Retinal pigment epithelial cell (primary cell): ENCODE measurements at places on chromosomes 1 and 21.
A peak's percentile ranks its signal among the peaks of the same experiment; 100 is the strongest.

GRCh38 chr1:147760481-147761260, at the start of gene GJA5:
Gene GJA5, minus strand, starts transcription at chr1:147760602. Its CDS starts 1,364 bp downstream, at chr1:147759238.
- DNase-seq: no peak

- no peak for DNase-seq
Observed at GRCh38 chr1:62128745-62129144, 65.9 kb upstream of the L1TD1 start.

DNA sequence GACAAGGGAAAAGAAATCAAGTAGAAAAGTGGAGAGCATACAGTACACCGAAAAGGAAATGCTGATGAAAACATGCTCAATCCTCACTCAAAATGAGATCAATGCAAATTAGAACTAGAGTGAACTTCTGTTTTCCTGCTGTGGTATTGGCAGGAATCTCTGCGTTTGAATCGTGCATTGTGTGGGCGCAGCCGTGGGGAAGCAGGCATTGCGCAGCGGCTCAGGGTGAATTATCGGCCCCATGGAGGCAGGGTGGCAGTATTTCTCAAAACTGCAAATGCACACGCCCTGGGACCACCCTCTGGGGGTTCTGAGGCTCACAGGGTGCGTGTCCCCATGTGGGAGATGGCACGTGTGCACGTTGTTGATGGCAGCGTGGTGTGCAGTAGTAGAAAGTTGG, 140.6 kb downstream of the PEX14 start:
- DNase-seq: no peak

DNA sequence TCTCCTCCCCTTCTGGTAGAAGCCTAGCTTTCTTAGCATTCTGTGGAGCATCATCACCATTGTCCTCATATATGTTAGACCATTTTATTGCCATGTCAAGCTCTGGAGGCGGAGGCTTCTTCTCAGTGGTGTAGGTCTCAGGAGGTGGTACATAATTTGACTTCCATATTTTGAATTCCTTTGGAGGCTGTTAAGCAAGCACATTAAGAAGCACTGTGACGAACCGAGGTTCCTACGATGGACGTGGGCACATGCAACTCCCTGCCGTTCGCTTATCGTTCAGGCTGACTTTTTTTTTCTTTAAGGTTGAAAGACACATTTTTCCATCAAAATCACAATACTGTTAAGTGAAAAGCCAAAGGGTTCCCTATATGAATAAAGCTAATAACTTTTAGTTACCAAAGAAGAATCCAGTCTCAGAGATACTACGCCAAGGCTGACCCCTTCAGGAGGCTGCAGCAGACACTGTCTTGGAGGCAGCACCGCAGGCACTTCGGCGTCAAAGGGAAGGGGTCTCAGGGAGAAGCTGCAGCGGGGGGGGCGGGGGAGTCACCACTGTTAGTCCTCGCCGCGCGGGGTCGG, 835 bp downstream of the C1orf52 start:
- DNase-seq: no peak

DNA sequence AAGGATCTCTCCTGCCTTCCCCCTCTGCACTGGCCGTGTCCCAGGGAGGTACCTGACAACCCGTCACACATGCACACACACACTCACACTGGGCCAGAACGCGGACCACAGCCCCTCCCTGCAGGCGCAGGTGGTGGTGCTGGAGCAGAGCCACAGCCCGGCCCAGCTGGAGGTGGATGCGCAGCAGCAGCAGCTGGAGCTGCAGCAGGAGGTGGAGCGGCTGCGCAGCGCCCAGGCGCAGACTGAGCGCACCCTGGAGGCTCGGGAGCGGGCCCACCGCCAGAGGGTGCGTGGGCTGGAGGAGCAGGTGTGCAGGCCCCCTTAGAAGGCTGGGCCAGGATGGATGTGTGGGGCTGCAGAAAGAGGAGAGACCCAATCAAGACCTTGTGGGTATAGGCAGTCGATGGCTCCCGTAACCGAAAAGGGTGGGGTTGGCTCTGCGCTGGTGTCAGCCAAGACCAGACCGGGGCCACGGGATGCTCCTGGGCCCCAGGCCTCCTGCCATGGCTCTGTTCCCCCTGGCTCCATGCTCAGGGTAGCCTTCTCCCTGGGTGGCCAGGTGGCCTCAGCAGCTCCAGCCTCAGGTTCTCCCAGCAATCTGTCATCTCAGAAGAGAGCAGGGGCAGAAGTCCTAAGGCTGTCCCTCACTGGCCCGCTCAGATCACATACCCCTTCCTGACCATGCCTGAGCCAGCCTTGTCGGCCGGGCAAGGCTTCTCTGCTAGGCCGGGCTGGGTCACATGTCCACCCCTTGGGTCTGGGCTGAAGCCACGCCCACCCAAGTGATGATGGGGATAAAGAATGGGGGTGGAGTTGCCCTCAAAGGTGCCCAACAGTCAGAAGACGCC, 8.9 kb downstream of the MFAP2 start:
- DNase-seq: peak; percentile 73

DNA sequence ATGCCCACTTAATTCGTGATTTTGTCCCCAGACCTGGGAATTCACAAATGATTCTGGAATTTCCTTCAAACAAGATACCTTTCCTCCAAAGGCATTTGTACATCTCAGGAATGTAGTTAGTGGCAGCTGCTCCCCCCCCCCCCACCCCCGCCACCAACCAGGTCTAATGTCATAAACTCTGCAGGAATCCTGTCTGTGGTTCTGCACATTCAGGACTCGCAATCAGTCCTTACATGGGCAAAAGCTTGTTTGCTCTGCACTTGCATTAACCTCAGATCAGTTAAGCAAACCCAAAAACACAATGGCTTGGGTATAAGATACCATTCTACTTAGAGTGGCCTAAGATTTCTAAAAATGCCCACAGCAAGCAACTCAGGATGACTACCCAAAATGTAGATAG, 143.8 kb downstream of the TGFB2 start:
- peak; percentile 75 for DNase-seq

- no peak for DNase-seq
Observed at GRCh38 chr1:181855380-181855779, 206.1 kb downstream of the ZNF648 start.

DNA sequence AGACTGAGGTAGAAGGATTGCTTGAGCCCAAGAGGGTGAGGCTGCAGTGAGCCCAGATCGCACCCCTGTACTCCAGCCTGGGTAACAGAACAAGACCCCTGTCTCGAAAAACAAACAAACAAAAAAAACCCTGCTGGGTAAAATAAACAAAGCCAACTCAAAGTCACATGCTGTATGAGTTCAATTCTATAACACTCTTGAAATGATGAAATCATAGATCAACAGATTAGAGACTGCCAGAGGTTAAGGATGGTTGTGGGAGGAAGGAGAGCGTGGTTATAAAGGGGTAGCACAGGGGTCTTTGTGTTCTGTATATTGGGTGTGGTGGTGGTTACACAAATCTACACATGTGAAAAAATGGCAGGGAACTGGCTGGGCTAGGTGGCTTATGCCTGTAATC, 62.5 kb downstream of the TAS1R2 start:
- DNase-seq: no peak

DNA sequence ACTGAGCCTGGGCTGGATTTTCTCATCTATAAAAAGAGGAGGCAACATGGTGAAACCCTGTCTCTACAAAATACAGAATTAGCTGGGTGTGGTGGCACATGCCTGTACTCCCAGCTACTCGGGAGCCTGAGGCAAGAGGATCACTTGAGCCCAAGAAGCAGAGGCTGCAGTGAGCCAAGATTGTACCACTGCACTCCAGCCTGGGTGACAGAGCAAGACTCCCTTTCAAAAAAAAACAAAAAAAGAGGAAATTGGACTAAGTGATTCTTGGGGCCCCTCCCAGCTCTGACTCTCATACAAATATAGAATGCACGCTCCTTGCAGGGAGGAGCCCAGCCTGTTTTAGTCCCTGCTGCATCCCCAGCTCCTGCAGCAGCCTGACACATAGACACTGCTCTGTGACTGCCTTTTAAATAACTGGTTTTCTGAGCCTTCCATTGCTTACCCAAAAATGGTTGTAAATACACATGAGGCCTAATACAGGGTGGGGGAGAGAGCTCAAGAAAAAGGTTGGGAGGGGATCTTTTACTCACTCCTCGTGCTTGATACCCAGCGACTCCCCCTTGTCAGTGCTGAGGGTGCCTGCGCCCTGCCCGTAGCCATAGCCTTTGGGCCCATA, 17.2 kb downstream of the CSRP1 start:
- no peak for DNase-seq

DNA sequence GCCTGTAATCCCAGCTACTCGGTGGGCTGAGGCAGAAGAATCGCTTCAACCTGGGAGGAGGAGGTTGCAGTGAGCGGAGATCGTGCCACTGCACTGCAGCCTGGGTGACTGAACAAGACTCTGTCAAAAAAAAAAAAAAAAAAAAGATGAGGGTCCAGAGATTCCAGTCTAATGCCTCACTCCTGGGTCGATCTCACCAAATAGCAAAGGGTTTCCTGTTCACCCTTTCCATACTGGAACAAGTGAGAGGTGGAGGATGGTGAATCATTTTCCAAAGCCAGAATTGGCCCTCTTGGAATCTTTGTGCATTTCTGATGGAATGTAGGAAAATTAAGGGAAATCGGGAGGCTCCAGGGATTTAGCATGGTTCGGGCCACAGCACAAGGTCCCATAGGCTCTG, 58.1 kb upstream of the ZNF648 start:
- DNase-seq: no peak

DNA sequence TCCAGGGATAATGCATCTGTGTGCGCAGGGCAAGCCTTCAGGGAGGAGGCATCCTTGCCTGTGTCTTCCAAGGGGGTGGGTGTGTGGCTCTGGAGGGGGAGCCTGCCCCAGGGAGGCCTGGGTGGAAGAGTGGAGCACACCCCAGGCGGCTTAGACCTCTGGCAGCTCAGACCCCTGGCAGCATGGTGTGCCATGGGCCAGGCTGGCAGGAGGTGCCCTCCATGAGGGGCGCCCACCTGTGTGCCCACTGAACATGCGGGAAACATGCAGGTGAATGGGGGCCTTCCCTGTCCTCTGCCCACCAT, 1.1 kb upstream of the PANK4 start:
- DNase-seq: no peak

GRCh38 chr1:230786385-230786753, 39.2 kb downstream of the CAPN9 start:
- DNase-seq: no peak

GRCh38 chr1:3283849-3284248, 170.6 kb upstream of the ARHGEF16 start:
- DNase-seq: no peak

- DNase-seq: no peak
Observed at GRCh38 chr1:232705815-232706575, 76.1 kb upstream of the SIPA1L2 start.

- DNase-seq: no peak
Observed at GRCh38 chr1:61259379-61260148, 177.2 kb downstream of the NFIA start.

DNA sequence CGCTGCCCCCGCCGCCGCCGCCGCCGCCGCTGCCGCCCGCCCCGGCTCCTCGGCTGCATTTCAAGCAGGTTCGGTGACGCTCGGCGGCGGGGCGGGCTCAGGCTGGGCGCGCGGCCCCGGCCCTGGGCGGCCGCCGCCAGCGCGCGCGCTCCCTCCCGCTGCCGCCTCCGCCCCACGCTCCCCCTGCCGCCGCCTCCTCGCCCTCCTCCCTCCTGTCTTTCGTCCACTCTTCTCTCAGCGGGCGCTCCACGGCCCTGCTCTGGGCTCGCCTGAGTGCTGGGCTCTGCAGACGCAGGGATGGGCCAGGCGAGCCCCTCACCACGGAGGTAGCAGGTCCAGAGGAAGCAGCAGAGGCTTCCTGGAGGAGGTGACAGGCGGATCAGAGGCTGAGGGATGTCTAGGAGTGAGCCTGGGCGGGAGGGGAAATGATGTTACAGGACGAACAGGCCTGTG, at the start of gene LRP8:
LRP8 (minus strand) TSS at position 62 of the 453 bp plus-strand sequence. CDS start 158 bp downstream, outside the sequence.
- no peak for DNase-seq

DNA sequence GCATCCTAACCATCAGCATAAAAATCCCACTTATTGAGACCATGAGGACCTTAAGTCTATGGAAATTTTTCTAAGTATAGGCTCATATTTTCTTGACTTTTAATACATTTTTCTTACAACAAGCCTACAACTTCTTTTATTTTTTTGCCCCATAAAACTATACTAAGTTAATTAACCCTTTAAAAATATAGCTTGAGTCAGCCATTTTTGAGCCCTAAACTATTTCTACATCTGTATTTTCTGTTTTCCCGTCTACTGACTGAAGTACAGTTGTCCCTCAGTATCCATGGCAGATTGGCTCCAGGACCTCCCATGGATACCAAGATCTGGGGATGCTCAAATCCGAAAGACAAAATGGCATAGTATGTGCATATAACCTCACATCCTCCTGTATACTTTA, 55.0 kb downstream of the CHD1L start:
- no peak for DNase-seq

- DNase-seq: no peak
Observed at GRCh38 chr1:226654046-226654667, 84.9 kb downstream of the ITPKB start.

DNA sequence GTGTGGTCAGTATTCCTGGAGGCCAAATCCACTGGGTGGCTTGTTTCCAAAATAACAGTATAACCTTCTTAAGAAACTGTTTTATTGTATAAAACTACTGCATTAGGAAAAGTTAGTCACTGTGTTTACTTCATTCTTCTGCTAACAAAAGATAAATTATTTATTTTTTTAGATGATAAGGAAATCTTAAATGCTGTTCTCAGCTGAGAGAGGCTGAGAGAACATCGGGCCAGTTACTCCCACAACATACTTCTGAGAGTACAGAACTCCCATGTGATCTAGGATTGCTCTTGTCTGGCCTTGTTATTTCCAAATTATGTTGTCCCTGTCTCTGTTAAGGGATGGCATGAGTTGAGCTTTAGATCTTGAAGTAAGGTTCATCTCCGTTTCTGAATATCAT, 96.7 kb upstream of the CXADR start:
- DNase-seq: no peak

GRCh38 chr1:99590578-99591209, 55.2 kb upstream of the PALMD start:
- peak; percentile 87 for DNase-seq

- DNase-seq: no peak
Observed at GRCh38 chr1:52739699-52740467, 13.6 kb downstream of the ZYG11B start.

DNA sequence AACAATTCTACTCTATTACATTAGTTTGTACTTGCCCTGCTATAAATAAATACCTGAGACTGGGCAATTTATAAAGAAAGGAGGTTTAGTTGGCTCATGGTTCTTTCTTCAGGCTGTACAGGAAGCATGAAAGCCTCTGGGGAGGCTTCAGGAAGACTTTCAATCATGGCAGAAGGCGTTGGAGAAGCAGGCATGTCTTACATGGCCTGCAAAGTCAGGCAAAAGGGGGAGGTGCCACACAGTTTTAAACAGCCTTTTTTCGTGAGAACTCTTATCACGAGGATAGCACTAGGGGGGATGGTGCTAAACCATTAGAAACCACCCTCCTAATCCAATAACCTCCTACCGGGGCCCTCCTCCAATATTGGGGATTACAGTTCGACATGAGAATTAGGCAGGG, 102.9 kb downstream of the DYRK1A start:
- no peak for DNase-seq
